ENCODE measurements at places on chromosomes 12 and 14.

DNA sequence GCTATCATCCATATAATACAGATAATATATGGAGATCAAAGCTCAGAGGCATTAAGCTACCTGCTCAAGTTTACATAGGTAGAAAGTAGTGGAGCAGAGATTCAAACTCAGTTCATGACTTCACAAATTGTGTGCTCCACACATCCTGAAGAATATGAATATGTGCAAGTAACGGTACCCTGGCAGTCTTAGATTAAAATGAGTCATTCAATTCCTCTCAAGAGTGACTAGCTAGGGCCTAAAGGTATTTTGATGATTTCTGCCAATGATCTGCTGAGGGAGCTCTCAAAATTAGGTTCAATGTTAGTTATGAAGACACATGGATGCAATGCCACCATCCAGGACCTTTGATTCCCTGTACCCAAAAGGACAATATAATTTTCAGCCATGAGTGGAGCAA lies 58.9 kb downstream of the GRIP1 start:
- DNase-seq: no peak

GRCh38 chr12:92145481-92145730 lies 240 bp downstream of the BTG1 start:
- no peak for DNase-seq

DNA sequence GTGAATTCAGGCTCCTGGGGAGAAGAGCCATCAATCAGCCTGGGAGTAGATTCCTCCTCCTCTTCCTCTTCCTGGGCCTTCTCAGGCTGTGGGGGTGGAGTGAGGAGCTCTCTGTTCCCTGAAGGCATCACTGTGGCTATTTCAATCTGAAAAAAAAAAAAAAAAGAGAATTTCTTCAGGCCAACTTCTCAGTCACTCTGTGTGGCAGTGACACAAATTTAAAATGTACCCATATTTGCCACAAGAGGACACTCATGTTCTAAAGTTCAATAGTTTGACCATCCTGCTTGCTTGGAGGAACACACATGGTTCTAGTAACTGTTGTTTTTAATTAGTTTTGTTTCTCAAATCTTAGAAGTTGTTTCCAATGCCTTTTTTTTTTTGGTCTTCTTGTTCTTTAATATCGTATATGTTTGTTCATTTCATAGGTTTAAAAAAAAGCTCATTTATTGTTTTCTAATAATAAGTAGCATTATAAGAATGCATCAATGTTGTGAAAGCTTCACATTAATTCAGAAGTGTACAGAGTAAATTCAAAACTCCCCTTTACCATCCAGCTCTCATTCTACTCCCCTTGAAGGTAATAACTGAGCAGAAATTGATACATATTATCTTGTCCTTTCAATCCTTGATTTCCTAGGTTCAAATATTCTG lies 23.3 kb upstream of the CCER1 start:
- DNase-seq: peak; percentile 35

DNA sequence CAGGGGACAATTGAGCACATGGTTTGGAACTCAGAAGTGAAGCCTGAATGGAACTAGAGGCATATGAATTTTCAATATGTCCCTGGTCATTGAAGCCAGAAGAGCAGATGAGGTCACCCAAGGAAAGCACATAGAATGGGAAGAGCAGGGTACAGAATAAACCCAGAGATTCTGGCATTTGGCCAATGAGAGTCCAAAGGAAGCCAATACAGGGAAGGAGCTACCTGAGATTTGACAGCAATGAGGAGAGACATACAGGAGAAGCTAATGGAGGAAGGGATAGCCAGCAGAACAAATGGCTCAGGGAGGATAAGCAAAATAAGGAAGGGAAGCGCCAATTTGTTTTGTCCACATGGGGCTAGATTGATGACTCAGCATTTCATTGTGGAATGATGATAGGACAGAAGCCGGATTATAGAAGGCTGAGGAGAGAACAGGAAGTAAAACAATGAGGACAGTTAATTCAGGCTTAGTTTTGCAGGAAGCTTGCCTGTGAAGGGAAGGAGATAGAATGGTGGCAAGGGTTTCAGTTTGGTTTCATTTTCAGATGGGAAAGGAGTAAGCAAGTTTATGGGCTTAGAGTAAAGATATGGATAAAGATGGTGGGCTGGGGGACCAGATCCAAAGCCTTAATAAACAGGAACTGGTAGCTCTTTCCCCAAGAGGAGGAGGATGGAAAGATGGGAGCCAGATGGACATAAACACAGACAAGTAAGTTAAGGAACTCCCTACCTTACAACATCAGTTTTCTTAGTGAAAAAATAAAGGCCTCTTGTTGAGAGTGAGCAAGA lies 3.2 kb upstream of the SPTSSA start:
- DNase-seq: no peak

DNA sequence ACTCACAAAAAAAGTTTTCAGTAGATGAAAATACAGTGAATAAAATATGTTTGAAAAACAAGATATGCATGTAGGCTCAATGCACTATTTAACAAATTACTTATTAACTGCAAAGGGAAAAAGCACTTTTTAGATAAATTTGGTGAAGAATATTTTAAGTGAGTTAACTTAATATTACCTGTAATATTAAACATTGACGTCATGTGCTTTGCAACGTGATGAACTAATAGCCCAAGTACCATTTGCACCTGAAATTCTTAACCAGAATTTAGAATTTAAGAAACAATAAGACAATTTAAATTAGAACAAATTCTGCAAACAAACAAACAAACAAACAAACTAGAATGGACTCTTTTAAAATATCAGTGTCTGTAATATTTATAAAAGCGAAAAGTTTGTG lies 659.0 kb upstream of the NOVA1 start:
- no peak for DNase-seq

DNA sequence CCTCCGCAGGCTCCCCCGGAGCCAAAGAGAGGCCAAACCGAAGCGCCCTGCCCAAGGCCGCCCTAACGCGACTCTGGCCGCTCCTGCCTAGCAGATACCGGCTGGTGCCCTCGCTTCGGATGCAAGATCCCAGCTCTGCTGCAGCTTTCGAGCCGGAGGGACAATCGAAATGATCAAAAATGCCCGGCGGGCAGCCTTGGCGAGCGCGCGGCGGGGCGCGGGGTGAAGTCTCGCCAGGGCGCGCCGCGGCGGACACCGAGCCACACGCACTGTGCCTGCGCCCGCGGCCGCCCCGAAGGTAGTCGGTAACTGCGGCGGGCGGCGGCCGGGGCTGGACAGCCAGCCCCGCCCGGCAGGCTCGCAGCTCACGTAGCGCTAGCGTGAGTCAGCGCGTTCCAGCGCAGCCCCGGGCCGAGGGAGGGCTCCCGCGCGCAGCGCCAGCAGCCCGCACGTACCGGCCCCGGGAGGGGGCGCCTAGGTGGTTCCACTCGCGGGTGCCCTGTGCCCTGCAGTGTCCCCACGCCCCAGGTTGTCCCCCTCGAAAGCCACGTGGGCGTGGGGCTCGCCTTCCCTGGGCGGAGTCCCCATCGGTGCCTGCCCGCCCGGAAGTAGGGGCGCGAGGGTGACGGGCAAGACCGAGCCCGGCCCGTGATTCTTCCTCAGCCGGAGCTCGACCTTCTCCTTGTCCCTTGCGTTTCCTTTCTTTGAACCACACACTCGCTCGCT lies 109.2 kb upstream of the EGLN3 start:
- peak; percentile 48 for DNase-seq

DNA sequence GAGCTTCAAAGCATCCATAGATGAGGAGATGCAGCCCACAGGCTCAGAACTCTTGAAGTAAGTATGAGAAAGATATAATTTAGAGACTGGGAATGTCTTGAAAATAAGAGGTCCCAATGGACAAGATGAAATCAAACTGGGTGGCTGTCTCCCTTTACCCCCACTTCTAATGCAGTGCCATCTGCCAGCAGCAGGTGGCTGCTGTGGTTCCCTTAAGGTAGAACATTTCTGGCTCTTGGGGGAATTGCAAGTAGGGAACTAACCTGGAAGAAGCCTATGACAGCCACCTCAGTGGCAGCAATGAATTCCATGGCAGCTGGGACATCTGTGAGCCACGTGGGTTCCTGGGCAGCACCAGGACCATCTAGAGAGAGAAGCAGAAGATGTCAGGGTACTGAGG lies 648 bp downstream of the ERP27 start:
- DNase-seq: no peak

DNA sequence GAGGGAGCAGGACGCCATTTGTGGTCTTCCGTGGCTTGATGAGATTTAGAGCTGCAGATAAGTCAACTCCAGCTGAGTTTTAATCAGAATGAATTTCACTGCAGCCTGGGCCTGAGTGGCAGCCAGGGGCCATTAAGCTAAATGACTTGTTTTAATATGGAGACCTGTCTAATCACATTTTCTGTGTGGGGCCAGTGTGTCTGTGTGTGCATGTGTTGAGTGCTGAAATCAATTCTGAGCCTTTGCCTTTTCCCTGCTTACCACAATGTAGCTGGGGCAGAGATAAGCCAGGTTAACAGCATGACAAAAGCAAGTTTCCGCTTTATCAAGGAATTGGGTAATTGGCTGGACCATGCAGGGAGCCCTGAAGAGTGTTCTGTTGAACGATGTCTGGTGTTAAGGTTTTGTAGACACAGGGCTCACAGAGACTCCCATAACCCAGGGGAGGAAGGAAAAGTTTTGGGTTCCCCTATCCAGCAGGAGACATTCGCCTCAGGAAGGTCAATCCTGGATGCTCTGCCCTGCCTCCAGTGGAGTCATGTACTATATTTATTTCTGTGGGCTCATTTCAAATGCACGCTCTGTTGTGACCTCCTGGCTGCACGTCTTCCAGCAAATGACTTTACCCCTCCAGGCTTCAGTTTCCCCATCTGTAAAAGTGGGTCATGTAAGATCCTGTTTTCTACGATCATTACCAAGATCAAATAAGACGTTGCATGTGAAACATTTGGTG lies 24.2 kb downstream of the RPH3A start:
- DNase-seq: no peak

DNA sequence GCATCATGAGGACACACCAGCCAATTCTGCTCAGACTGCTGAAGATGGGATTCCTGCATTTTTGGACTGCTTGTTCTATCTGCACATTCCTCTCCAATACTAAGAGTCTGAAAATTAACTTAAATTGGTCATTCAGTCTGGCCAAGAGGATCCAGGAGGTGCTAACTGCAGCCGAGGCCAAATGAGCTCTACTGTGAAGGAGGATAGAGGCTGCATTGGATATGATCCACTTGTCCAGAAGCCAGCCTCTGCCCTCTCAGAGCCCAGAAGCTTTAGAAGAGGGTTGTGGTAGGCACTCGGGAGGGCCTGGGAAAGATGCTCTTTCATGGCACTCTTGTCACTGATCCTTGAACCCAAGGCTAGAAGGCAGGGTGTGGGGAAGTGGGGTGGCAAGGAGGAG lies 37.1 kb upstream of the PLEK2 start:
- DNase-seq: no peak

- no peak for DNase-seq
These were observed 4.8 kb downstream of the SLC38A1 start for GRCh38 chr12:46264057-46264456.

GRCh38 chr14:32813401-32813800 lies 125.3 kb upstream of the NPAS3 start:
- DNase-seq: no peak

- no peak for DNase-seq
These were observed 392.5 kb upstream of the RGS6 start for GRCh38 chr14:71539650-71540285.

- DNase-seq: no peak
These were observed 120.0 kb upstream of the NOS1 start for GRCh38 chr12:117481470-117481869.

DNA sequence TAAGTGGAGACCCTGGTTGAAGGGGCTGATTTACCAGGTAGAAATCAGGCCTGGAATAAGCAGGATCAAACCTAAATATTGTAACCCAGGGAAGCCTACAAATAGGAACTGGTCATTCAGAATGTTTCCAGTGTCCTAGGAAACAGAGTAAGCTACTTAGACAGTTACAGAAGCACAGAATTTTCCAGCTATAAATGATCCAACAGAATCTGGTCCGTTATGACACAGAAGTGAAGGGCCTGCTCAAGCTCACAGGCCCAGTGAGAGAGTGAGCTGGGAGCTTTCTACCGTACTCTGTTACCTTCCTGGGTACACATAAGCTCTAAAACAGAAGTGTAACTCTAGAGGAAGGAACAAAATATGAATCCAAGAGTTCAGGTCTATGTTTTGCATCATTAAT lies 119.1 kb downstream of the TTC7B start:
- DNase-seq: no peak

GRCh38 chr14:52076334-52076733 lies 7.5 kb upstream of the NID2 start:
- no peak for DNase-seq

All from SW 1271 (cell line).